Left hindlimb (tissue), 1 donor: ENCODE measurements at places on chromosomes 7 and 10.

- DNase-seq, result no peak
These were observed 31.5 kb upstream of the CFAP46 start for GRCh38 chr10:132973903-132974241.

GRCh38 chr10:14022052-14022451 is 308.7 kb downstream of the FRMD4A start:
- DNase-seq, result no peak

DNA sequence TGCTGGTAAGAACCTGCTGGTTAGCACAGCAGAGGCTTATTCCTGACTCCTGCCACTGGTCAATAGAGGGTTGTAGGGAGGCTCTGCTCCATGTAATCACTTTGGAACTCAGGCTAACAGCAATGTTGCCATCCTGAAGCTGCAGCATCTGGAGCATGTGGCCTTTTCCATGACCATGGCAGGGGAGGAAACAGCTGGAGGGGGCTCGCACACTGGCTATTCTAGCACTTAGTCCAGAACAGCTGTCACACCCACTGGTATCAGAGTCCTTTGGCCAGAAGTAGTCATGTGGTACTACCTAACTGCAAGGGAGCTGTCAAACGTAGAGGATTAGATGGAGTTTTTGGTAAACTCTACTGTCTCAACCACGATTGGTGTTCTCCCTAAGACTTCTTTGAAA is 450.0 kb downstream of the RPS24 start:
- no peak for DNase-seq

DNA sequence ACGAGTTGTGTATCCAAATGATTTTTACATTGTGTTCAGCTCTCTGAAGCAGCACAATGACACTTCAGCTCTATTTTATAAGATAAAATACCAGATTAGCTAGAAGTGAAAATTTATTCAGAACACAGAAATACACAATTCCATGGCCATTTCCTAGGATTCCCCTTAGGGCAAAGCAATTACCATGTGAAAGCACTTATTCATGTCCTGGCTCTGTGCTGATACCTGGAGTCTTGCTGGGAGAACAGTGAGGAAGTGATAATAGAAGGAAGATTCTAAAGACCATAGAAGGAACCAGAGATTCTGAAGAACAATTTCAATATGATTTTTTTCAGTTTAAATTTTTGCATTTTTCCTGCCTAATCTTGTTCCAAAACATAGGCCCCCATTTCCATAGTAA is 657.4 kb upstream of the ZWINT start:
- no peak for DNase-seq

DNA sequence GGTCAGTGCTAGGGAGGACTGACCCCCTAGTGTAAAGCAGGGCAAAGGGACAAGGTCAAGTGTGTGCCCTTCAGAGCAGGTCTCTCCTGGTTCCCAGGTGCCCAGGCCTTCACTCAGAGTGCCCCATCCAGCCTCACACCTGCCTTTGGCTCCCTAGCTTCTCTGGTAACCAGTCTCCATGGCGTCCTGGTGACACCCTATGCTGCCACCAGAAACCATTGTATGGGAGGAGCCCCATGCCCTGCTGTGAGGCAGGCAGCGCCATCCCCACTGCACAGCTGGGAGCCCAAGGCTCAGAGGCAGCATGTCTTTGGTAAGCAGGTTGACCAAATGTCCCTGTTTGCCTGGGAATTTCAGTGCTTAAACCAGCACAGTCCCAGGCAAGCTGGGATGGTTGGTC is 33.1 kb upstream of the HMX3 start:
- DNase-seq, result no peak

GRCh38 chr7:52450816-52451215 is 584.6 kb upstream of the POM121L12 start:
- no peak for DNase-seq
